ENCODE measurements at places on chromosomes 3 and 15.

DNA sequence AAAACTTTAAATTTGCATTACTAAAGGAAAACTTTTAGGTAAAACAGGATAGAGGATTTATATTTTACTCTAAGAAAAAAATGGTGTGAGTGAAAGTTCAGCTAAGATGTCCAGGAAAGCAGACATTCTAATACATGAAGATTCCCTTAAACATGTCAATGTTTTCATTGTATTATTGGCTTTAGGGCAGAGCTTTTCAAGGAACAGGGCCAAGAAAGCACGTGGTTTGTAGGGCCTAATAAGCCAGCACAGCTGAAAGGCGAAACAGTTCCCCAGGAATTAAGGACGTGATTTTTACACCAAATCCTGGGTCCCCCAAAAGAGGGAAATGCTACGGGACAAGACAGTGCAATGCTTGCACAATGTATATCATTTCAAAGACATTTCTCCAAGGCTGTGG is 48.6 kb upstream of the MKRN3 start:
- DNase-seq = no peak

- DNase-seq = no peak
Measured at GRCh38 chr15:75090388-75090734, 67.0 kb downstream of the PPCDC start.

DNA sequence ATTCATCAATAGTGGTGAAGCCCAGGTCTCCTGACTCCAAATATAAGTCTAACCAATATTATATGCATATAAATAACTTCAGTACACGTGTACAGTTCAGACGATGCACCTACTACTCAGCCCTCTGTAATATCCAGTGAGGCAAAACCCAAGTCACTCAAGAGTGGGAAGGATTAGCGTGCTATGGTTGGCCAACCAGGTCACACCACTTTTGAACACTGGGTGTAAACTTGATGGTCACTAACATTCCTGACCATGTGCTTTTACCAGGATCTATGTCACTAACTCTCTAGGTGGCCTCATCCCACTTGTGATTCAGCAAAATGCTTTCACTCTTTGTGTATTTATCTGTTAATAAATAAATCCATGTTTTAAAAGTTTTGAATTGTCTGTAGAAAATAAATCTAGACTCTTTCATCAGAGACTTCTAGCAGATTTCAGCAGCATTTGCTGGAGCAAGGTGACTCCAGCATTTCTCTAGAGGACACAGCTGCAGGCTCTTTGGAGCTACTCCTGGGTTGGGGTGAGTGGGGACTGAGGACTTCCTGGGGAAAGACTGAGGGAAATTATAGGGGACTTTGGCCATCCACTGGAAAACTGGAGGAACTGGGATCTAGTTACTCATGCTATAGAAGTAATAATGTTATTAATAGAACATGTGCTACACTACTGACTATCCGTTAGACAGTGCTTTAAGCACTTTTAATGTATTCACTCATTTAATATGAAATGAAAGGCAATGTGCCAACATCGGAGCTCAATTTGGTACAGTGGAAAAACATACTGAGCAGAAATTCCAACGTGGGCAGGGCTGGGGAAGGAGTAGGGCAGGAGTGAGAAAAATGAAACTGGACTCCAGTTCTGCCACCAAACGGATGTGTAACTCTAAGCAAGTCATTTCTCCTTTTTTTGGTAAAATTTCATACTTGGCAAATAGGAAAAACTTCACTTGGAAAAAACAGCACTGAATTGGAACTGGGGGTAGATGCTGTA is 97.9 kb downstream of the RORA start:
- no peak for DNase-seq

DNA sequence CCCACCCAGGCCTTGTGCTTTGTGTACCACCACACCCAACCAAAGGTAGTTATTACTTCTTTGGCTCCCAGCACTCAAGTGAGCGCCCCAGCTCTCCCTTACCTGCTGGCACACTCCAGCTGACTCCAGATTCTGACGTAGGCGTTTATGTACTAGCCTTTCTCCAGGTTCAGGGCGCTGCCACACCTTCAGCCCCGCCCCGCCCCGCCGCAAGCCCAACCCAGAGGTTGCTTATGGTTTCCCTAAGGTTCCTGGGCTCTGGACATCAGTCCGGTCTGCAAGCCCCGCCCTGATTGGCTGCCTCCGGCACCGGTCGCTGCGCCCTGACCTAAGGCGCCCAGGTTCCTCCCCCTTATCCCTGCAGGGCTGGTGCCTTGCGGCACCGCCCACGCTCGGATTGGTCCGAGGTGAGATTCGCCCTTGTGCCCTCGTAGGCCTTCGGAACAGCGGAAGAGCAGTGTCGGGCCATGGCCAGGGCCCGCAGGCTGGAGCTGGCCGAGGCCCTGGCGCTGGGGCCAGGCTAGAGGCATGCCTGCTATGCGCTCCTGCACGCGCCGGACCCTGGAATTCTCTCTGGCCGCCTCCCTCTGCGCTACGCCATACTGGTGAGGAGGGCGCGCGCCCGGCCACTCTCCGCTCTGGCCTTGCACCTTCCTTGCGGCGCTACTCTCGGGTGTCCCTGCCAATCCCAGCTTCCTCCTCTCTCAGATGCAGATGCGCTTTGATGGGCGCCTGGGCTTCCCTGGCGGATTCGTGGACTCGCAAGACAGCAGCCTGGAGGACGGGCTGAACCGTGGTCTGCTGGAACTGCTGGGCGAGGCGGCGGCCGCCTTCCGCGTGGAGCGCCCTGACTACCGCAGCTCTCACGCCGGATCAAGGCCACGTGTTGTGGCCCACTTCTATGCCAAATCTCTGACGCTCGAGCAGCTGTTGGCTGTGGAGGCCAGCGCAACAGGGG is 19.8 kb upstream of the NUDT16 start:
- no peak for DNase-seq

- DNase-seq = no peak
Measured at GRCh38 chr15:29813009-29813408, 9.3 kb downstream of the TJP1 start.

- no peak for DNase-seq
Measured at GRCh38 chr3:64988188-64988587, 300.4 kb upstream of the ADAMTS9 start.

DNA sequence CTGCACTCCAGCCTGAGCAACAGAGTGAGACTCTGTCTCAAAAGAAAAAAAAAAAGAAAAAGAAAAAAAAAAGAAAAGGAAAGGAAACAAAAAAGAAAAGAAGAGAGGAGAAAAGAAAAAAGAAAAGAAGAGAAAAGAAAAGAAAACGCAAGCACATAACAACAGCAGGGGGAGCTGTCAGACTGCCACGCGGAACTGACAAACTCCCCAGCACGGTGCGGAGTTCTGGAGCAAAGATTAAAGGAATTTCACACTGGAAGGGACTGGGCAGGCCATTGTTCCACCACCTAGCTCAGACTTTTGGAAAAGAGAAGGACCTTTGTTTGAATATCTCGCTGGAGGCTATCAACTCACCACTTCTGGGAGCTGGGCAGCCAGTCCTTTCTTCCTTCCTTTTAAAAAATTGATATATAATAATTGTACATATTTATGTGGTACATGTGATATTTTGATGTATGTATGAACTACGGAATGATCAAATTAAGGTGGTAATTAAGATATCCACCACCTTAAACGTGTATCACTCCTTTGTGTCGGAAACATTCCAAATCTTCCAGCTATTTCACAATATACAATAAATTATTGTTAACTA is 40.5 kb downstream of the DPPA2 start:
- no peak for DNase-seq

DNA sequence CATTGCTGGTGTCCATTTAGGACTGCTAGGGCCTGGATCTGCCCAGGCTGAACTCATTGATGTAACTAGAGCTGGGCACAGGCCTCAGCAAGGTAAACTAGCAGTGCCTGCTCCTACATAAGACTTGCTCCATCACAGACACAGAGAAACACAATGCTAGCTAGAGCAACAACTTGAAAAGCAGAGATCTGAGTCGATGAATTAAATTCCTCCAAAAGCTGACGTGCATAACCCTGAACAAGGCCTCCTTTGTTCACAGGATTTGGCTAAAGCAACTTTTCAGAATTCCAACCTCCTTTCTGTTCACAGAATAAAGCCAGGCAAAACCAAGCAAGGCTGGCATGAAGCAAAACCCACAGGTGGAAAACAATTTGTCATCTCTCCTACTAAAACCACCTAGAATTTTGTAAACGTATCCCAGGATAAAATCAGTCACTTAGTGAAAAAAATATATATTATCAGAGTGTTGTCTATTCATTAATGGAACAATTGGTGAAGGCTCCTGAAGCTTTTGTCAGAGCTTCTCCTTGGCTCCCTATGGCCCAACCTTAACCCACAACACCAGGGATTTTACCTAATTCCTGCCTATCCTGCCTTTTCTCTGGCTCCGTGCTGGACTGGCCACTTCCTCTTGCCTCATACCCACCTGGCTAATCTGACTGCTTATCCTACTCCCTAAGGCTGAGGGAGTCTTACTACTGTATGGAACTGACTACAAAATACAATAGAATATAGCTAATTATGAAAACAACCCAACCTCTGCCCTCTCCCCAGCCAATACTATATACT is 39.9 kb downstream of the PLCH1 start:
- DNase-seq = no peak

- no peak for DNase-seq
Measured at GRCh38 chr3:119974656-119975055, 119.6 kb downstream of the GSK3B start.

- no peak for DNase-seq
Measured at GRCh38 chr3:71560665-71561064, 22.9 kb downstream of the FOXP1 start.

DNA sequence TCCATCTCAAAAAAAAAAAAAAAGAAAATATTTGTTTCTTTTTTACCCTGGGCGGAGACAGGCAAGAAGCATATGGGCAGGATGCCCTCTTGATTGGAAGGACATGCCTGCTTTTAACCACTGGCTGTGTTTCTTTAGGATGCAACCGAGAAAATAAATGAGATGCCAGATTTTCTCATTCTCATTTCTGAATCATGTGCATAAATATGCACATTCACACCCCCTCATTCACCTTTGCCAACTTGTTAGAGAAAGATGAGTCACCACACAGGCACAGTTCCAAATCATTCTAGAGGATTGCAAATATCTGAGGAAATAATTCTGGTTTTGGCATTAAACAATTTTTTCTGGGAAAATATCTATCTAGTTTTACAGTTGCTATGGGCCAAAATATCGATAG is 3.3 kb downstream of the LIPH start:
- DNase-seq = peak; percentile 12

DNA sequence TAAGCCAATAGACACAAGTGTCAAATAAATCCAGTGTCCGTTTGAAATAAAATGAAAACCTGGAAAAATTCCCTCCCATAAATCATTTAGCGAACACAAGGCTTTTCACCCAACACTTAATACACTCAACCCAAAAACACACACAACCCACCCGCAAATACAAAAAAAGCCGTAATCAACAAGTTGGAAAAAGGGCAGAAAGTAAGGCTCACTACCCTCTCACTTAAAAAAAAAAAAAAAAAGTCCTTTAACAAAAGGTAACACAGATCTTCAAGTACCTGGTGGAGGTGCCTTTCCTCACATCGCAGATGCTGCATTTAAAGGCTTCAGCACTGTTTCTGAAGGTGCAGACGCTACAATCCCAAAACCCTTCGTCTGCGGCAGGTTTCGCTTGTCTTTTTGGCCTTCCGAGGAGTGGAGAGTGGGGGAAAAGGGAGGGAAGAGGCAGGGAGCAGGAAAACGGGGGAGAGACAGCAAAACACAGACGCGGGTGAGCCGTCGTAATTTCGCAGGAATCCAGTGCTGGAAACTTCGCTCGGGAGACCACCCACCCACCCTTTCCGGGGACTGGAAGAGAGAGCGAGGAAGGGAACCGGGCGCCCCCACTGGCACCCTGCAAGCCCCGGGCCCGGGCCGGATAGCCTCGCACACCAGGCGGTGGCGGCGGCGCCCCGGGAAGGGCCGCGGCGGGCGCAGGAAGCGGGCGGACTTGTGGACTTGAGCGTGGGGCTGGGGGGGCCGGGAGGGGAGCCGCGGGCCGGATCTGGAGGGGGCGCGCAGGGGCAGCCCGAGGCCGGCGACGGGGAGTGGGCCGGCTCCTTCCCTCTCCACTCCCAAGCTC is 401.8 kb downstream of the SHQ1 start:
- DNase-seq = no peak

GRCh38 chr3:4218456-4219226 is 84.5 kb upstream of the SETMAR start:
- no peak for DNase-seq
